ENCODE measurements at places on chromosomes 6 and 20. TPM values are rescaled to one million over a fixed set of nuclear protein-coding genes. Genes with fewer than 3 reads are reported as not detected.

The HIVEP2 gene
- total RNA-seq, result 16.4 TPM

The SSTR4 gene
- not detected for total RNA-seq

The CD40 gene
- 14.0 TPM for total RNA-seq

The TREML1 gene
- total RNA-seq, result not detected

The OR14J1 gene
- not detected for total RNA-seq

The NNAT gene
- 13.8 TPM for total RNA-seq

The CCN6 gene
- total RNA-seq, result not detected

Data from glomerular endothelial cell (primary cell).